ENCODE measurements at places on chromosomes 4 and X. TPM values are rescaled to one million over a fixed set of nuclear protein-coding genes. Genes with fewer than 3 reads are reported as not detected.

Gene S100P
- total RNA-seq = not detected

Gene BEX5
- not detected for total RNA-seq

Gene CRMP1
- total RNA-seq = under 0.01 TPM

Gene ATP1B4
- not detected for total RNA-seq

Gene VCX3B
- not detected for total RNA-seq

Gene HAND2
- total RNA-seq = 5.4 TPM

Gene CFP
- 0.07 TPM for total RNA-seq

Gene TTC29
- not detected for total RNA-seq

Gene ARHGAP36
- total RNA-seq = not detected

Gene LRP2BP
- total RNA-seq = 0.76 TPM

All from smooth muscle cell of the pulmonary artery (primary cell).